Right ventricle myocardium inferior (tissue), 1 donor: ENCODE measurements at places on chromosomes 12 and 14. TPM values are rescaled to one million over a fixed set of nuclear protein-coding genes. Genes with fewer than 3 reads are reported as not detected.

KLRK1 gene
- total RNA-seq, result 1.2 TPM

GRCh38 chr14:72434856-72435255 lies 459.0 kb downstream of the DPF3 start:
- DNase-seq, result no peak

DNA sequence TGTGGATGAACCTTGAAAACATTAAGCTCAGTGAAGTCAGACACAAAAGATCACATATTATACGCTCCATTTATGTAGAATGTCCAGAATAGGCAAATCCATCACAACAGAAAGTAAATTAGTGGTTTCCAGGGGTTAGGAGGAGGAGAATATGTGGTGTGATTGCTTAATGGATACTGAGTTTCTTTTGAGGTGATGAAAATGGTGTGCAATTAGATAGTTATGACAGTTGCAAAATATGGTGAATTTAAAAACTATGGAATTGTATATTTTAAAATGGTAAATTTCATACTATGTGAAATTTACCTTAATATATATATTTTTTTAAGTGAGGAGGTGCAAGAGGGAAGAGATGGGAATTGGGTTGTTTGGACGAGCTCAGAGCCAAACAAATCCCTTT lies 46.3 kb upstream of the KICS2 start:
- DNase-seq, result no peak

GRCh38 chr14:105141026-105141425 lies 27.6 kb downstream of the JAG2 start:
- DNase-seq, result peak; percentile 15
